ENCODE measurements at places on chromosomes 4 and X. TPM values are rescaled to one million over a fixed set of nuclear protein-coding genes. Genes with fewer than 3 reads are reported as not detected.

Gene PLXNB3
- 0.83 TPM for total RNA-seq

Gene MTNR1A
- total RNA-seq = not detected

Gene DKC1
- total RNA-seq = 82.8 TPM

Gene SPARCL1
- not detected for total RNA-seq

Gene PRKG2
- 0.23 TPM for total RNA-seq

Gene NPFFR2
- total RNA-seq = not detected

Gene FRMPD4
- total RNA-seq = not detected

Gene UGT8
- not detected for total RNA-seq

- no peak for DNase-seq
These were observed 50.0 kb downstream of the IGSF1 start for GRCh38 chrX:131239057-131239456.

GRCh38 chr4:24121395-24122175, 231.7 kb upstream of the PPARGC1A start:
- DNase-seq = no peak

DNA sequence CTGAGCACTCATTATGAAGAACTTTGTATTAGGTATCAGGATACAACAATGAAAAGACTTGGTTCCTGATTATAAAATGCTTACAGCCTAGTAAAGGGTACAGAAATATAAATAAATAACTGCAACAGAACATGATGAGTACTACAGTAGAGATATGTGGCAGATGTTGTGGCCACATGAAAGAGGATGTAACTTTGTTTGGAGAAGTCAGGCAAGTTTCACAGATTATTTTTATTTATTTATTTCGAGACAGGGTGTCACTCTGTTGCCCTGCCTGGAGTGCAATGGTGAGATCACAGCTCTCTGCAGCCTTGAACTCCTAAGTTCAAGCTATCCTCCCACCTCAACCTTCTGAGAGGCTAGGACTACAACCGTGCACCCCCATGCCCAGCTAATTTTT, 15.8 kb upstream of the UBE2K start:
- DNase-seq = no peak

DNA sequence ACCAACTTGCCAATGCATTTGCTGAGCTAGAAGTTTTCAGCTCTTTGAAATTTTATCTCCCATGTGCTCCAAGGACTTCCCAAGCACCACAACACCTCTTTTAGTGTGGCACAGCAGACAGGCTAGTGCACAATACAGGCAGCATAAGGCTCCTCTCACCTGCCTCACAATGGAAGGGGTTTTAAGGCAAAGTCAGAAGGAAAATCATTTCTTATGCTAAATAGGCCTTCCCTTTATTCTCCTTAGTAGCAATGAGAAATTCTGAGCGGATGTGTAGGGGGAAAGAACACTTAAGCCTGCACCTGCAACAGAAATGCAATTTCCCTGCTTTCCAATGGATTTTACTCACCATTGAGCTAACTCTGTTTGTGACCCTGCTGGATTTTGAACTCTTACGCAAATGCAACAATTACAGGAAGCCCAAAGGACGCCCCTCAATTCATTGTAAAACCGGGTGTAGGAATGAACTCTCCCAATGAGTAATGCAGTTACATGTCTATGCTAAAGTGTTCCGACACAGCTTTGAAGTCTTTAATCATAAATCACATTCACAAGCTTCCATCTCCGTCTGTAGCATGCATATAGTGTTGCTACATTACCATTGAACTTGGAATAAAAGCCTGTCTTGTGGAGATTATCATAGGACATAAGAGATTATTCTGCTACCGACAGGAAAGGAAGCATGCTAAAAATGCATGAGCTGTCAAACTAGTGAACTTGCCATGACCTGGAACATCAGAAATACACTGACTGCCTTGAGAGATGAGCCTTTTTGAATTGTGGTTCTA, 1084.9 kb downstream of the RPA4 start:
- DNase-seq = no peak

DNA sequence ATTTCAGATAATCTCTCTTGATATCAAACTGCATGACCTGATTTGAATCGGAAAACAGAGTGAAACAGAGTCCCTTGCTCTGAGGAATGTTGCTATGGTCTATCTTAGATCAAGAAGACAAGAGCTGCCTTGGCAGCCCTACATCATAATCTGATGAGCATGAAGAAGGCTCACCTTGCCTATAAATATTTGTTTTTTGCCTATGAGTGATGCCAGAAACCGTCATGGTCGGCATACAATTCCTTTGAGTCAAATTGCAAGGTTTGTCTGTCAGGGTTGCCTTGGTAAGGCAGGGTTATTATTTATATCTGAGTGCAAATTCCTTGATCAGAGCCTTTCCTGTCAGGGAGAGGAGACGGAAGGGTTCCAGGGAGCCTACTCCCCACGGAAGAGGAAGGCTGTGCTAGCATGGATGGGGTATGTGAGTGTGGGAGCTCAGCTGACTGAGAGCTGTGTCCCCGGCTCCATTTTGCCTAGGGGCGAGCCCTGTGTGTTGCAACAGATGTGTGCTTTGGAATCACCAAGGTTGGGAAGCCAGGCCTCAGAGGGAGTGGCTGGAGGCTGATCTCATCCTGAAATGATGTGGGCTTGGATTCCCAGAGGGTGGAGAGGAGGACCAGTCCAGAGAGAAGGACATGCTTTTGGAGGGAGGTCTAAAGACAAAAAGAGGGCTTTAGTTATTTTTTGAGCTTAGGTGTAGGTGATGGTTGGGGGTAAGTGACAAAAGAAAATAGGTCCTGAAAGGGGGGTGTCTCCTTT, 43.6 kb downstream of the RTL9 start:
- DNase-seq = no peak

DNA sequence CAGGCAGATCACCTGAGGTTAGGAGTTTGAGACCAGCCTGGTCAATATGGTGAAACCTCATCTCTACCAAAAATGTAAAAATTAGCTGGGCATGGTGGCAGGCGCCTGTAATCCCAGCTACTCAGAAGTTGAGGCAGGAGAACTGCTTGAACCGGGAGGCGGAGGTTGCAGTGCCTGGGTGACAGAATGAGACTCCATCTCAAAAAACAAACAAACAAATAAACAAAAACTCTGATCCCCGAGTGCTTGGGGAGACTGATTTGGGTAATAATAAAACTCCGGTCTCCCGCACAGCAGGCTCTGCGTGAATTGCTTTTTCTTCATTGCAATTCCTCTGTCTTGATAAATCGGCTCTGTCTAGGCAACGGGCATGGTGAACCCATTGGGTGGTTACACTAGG, 73.4 kb downstream of the HPRT1 start:
- no peak for DNase-seq

GRCh38 chrX:38660395-38661102, 99.2 kb downstream of the TSPAN7 start:
- no peak for DNase-seq

DNA sequence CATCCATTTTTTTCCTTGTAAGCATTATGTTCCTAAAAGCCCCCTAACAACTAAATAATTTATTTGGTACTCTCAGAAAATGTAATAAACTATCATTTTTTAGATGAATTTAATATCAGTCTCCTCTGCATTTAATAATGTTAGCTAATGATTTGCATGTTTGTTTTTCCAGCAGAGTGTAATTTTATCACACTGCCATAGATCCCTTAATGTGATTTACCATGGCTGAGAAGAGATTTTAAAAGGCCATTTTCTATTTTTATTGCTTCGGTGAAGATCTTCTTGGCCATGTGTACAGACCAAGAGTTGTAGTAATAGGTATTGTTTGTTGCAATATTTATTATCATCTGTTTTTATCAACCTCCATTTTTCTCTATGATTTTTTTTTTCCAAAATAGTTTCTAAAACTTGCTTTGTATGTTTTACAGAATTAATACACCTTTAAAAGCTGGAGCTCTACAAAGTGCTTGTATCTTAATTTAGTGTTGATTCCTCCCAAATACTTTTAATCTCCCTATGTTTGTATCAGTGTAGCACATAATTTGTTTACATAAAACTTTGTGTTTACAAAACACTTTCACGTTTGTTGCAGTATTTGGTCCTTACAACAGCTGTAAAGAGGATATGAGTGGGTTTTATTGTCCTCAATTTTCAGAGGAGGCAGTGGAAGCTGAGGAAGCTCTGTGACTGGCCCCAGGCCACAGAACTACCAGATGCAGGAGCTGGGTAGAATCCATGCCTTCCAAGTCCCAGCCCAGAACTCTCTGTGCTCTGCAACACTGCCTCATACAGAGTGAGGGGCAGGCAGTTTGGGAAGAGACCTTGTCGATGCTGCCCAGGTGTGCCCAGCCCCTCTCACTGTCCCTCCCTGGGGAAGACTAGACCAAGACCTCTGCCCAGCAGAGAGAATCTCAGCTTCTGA, 58.1 kb downstream of the FAM114A1 start:
- DNase-seq = no peak

DNA sequence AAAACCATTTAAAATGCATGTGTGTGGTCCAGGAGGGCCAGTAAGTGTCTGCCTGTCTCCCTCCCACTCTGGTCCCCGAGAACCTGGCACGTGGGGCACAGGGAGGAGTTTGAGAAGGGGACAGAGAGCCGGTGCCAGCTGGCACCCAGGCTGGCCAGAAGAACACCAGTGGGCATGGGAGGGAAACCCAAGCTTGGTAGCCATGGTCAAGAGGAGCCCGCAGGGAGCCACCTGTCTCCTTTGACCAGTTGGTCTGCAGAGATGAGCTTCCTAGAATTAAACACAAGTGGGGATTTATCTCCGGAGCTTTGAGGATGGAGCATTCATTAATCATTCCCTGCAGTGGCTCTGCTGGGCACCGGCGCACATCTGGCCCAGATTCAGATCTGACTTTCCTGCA, 41.6 kb downstream of the HMX1 start:
- no peak for DNase-seq

GRCh38 chrX:18173494-18174180, 47.0 kb downstream of the BEND2 start:
- no peak for DNase-seq

DNA sequence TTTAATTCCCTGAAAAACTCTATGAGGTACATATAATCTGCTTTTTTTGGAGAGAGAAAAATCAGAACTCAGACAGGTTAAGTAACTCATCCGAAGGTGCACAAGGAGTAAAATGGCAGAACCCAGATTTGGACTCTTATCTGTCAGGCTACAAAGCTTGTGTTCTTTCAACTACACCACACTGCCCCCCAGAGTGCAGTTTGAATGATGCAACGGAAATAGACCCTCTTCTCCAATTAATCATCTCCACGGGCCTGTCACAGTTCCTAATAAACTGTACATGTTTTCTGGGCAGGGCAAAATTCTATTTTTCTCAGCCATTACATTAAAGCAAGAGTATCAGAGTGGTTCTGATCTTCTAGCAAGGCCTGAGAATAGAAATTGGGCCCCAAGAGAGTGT, 35.3 kb upstream of the DCX start:
- peak; percentile 20 for DNase-seq

DNA sequence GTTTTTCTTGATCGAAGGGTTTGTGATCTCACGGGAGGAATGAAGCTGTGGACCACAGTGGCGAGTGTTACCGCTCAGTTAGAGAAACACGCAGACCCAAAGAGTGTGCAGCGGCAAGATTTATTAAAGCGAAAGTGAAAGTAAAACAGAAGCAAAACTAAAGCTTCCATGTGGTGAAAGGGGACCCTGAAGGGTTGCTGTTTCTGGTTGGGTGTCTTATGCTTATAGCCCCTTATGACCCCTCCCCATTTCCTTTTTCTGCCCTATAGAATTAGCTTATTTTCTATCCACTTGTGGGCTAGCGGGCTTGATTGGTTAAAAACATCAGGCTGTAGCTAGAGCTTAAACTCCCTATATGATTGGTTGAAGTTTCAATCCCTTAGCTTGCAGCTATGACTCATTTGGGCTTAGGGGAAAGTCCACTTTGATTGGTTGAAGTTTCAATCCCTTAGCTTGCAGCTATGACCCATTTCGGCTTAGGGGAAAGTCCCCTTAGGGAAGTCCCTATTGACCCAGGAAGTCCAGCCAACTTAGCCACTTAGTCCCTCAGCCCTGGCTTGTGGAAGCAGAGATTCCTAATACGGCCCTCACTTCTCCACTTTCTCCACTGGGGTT, 171.2 kb upstream of the NWD2 start:
- DNase-seq = no peak

- no peak for DNase-seq
These were observed 68.2 kb downstream of the MAGEA10 start for GRCh38 chrX:152070144-152070543.

- no peak for DNase-seq
These were observed 75.0 kb downstream of the NBDY start for GRCh38 chrX:56803850-56804681.

- no peak for DNase-seq
These were observed 34.9 kb upstream of the SH3RF1 start for GRCh38 chr4:169305651-169306050.

- no peak for DNase-seq
These were observed 182.4 kb upstream of the MBNL3 start for GRCh38 chrX:132671229-132671641.

DNA sequence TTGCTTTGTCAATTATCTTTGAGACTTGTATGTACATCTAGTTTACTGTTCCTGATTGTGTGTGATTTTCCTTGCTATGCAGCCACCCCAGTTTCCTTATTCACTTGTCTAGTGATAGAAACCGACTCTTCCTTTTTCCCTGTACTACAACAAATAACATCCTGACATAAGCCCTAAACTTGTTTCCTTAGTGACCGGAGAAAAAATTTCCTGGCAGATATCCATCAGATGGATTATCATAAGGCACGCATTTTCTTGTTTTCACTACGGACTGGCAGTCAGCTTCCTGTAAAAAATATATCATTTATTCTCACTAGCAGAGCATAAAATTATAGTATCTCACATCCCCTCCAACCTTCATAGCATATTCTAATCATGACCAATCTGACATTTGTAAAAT, 410.7 kb downstream of the CENPC start:
- no peak for DNase-seq

GRCh38 chr4:26076000-26076587, 162.1 kb downstream of the SMIM20 start:
- DNase-seq = peak; percentile 74

DNA sequence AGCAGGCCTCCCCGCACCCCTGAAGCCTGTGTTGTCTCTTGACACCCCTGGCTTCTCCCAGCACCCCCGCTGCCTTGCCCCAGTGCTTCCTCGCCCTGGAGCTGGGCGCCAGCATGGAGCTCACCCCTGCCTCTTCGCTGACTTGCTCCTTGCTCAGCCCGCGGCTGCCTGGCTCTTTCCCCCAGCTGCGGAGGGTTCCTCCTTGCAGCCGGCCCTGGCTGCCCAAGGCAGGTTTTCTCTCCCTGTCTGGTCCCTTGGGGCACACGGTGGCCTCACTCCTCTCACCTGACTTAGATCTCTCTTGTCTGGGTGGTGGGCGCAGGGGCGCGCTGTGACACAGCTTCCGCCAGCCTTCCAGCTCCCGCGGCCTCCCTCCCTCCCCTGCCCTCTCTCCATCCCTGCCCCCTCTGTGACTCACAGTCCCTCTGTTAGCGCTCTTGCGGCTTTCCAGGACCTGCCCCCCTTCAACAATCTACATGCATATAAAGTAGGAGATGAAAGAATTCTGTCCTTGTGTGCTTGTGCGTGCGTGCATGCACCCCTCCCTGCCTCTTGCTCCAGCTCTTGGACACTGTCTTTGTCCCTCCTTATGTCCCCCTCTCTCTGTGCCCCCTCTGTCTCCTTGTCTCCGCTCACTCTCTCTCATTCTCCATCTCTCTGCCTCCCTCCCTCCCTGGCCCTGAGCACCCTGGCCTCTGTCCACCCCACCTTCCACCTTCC, 2.2 kb downstream of the PLXNB3 start:
- peak; percentile 59 for DNase-seq
